ENCODE measurements at places on chromosomes 3 and 15.

GRCh38 chr15:90306560-90306959, 41.1 kb downstream of the NGRN start:
- no peak for DNase-seq

DNA sequence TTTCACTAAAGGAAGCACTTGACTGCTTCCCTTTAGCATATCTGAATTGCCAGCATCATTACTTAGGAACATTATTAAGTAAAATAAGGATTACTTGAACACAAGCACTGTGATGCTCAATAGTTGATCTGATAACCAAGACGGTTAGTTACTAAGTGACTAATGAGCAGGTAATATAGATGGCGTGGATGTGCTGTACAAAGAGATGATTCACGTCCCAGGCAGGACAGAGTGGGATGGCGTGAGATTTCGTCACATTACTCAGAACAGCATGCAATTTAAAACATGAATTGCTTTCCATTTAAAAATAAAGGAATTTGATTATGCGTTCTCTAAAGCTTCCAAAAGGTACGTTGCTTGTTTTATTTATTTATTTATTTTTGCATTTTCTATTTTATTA, 240.0 kb upstream of the ARHGEF26 start:
- no peak for DNase-seq

DNA sequence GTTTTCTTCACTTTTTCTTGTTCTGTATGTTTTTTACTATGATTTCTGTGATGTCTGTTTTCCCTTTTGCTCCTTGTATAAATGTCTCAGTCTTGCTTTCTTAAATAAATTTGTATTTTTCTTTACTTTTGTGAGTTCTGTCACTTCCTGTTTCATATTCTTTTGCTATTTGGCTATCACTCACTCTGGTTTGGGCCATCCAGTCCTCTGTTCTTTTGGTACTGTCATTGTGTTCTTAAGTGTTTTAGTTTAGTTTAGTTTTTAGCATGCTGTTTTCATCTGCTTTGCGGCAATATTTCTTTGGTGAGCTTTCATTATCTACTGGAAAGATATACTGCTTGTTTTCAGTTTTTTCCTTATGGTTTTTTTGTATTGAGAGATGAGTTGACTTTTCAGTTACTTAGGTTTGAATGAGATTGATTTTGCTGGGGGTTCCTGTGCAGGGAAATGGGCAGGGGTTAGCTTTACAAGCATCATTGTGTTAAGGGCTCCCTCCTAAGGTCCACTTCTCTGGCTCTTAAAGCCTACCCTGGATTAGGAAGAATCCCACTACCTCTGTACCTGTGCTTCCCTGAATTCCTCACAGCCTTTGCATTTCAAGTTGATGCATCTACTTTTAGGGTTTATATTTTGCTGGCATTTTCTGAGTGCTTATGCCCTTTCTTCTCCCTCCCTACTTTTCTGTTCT, 35.1 kb downstream of the PDCD6IP start:
- DNase-seq: no peak

- DNase-seq: no peak
Observed at GRCh38 chr15:40252141-40252437, 13.2 kb downstream of the PAK6 start.

DNA sequence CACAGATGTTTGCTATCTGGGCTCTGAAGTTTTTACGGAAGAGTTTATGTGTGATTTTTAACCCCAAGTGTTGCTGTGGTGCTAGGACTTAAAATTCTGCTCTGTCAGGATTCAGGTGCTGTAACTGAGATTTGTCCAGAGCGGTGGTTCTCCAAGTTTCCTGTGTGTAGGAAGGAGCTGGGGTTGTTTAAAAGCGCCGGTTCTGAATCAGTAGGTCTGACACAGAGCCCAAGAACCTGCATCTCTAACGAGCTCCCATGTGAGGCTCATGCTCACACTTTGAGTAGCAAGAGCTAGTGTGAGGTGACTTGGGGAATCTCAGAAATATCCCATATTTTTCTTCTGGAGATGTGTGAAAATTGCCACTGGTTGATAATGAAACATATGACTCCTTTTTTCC, 325.5 kb downstream of the SATB1 start:
- peak; percentile 14 for DNase-seq

DNA sequence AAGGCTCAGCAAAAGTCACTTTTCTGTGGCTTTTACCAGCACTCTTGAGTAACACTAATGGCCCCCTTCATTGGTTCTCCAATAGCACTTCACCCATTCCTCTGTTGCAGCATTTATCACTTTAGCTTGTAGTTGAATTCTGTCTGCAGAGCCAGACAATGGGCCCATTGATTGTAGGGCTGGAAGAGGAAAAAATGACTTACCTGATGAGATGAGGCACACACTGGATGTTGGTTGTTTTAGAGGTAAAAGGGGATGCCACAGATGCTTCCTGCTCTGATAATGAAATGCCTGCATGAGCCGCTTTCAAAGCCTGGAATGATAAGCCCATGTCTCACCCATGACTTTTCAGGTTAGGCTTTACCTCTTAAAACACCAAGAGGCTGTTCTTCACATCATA, 64.3 kb downstream of the PLAAT1 start:
- no peak for DNase-seq

- peak; percentile 91 for DNase-seq
Observed at GRCh38 chr3:170689296-170689829, 103.5 kb upstream of the SLC7A14 start.

GRCh38 chr15:58572521-58572920, 140.7 kb downstream of the LIPC start:
- DNase-seq: no peak

GRCh38 chr3:106965307-106965706, 411.9 kb upstream of the CCDC54 start:
- DNase-seq: no peak

DNA sequence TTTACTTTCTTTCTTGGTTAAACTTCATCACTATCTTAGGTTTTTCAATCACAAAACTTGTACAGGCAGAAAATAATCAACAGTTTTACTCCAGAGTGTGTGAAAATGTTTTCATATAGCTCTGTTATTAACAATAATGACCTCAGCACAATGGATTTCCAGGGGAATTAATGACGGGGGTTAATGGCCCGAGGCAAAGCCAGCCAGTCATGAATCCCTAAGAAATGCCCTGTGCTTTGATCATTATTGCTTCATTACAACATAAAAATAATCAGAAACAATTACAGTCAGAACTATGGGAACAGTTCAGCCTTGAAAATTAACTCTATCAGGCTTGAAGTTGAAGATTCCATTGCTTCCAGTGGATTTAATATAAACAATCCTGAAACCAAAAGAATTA, 875.4 kb downstream of the ROBO2 start:
- no peak for DNase-seq

- peak; percentile 53 for DNase-seq
Observed at GRCh38 chr15:60299452-60300047, 98.2 kb downstream of the ANXA2 start.

GRCh38 chr15:92430069-92430440, 36.4 kb downstream of the ST8SIA2 start:
- no peak for DNase-seq

DNA sequence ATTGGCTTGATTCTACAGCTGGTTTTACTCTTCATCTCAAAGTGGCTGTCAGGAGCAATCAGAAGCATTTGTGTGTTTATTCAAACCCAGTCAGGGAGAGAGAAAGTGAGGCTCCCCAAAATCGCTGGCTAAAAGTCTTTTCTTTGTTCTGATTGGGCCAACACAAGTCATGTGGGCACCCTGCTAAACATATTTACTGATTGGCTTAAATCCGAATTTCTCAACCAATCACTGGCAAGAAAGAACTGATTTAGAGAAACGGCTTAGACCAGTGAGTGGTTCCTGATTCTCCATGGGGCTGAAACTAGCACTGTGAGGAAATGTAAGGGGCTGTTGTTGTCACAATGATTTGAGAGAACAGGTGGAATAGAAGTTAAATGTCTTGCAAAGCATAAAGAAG, 98.9 kb upstream of the PDZRN3 start:
- DNase-seq: no peak

DNA sequence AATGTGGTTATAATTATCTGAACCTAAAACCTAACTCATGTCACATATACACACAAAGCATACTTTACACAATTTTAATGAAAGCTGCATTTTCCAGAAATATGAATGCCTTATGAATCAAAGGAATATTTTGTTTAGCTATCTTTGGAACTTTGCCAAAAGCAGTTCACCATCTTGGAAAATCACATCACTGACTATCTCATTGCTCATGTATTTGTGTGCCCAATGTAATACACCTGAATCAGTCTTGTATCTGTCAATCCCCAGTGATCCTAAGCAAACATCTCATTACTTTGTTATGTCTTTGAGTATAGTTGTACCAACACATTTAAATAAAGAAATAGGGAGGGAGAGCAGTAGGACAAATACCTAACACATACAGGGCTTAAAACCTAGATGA, 15.6 kb upstream of the CD47 start:
- DNase-seq: no peak

DNA sequence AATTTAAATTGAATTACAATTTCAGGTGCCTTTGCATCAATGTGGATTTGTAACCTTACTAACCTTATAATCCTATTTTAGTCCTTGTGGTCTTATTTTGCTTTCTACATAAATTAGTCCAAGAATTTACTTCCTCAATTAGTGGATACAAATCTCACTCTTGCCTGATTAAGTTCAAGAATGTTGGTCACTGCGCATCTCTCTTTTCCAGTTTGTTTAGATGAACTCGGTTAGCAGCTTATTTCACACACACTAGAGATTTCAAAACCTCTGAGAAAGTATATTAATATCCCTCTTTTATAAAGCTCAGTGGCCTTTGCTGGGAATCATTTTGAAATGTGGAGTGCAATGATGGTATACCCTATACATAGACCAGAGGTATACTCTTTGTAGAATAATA, 243.4 kb downstream of the DTWD1 start:
- DNase-seq: no peak

DNA sequence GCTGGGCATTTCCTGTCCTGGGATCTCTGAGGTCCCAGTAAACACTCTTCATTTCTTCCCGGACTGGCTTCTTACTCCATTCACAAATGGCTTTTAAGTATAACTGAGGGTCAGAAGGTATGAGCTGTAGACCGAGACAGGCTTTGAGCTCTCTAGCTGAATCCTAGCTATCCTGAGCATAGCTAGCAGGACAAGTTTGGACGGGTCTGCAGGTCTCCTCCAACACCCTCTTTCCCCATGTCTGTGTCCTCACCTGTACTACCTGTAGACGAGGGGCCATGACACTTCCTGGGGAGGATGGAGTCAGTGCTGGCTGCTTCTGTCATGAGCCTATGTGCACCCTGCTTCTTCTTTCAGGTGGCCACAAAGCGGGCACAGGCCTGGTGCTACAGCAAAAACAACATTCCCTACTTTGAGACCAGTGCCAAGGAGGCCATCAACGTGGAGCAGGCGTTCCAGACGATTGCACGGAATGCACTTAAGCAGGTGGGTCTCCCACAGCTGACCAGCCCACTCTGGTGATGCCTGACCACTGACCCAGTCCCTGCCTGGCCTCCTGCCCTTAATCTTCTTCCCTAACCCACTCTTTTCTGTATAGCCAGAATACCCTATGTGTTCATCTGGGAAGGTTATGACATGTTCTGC, 72.1 kb upstream of the ACAD9 start:
- DNase-seq: no peak

- no peak for DNase-seq
Observed at GRCh38 chr15:27725731-27726130, 373.4 kb downstream of the OCA2 start.

GRCh38 chr3:35724106-35724505, 84.8 kb downstream of the ARPP21 start:
- no peak for DNase-seq

DNA sequence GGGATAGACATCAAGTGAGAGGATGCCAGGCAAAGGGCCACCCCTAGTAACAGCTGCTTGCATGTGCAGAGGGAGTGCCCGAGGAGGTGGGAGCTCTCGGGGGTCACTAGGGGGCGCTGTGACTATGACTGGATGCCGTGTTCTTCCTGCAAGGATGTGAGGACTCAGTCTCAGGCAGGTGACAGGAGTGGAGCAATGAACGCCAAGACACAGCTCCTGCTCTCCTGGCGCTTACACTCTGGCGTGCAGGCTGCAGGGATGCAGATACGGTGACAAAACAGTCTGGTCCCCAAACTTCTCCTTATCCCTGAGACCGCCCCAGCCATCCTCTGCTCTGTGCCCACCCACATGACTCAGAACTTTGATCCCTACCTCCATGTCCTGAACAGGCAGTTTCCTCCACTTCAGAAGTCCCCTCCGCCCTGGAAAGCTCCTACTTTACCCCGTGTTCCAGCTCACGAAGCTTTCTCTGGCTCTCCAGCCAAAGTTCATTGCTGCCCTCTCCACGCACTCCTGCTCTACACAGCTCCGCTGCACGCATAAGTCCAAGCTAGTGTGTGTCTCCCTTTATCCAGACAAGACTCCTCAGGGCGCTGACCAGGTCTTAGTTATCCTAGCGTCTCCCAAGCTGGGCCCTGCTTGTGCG, 14.7 kb downstream of the RHOV start:
- peak; percentile 83 for DNase-seq

GRCh38 chr15:74252291-74252690, 16.2 kb downstream of the CCDC33 start:
- DNase-seq: peak; percentile 81

GRCh38 chr15:67750371-67750770, 74.9 kb upstream of the SKOR1 start:
- no peak for DNase-seq

GRCh38 chr15:80823120-80823519, 44.0 kb downstream of the CEMIP start:
- no peak for DNase-seq

Data from GM03348 (cell line).